CD4-positive, alpha-beta T cell treated with Interleukin-6 at 100 ng/mL for 8 hours (primary cell): ENCODE measurements at places on chromosomes 4 and X.

GRCh38 chr4:146179784-146180370 lies 4.4 kb downstream of the LSM6 start:
- DNase-seq: no peak

GRCh38 chrX:100695302-100695701 lies 36.6 kb downstream of the SYTL4 start:
- DNase-seq: no peak

DNA sequence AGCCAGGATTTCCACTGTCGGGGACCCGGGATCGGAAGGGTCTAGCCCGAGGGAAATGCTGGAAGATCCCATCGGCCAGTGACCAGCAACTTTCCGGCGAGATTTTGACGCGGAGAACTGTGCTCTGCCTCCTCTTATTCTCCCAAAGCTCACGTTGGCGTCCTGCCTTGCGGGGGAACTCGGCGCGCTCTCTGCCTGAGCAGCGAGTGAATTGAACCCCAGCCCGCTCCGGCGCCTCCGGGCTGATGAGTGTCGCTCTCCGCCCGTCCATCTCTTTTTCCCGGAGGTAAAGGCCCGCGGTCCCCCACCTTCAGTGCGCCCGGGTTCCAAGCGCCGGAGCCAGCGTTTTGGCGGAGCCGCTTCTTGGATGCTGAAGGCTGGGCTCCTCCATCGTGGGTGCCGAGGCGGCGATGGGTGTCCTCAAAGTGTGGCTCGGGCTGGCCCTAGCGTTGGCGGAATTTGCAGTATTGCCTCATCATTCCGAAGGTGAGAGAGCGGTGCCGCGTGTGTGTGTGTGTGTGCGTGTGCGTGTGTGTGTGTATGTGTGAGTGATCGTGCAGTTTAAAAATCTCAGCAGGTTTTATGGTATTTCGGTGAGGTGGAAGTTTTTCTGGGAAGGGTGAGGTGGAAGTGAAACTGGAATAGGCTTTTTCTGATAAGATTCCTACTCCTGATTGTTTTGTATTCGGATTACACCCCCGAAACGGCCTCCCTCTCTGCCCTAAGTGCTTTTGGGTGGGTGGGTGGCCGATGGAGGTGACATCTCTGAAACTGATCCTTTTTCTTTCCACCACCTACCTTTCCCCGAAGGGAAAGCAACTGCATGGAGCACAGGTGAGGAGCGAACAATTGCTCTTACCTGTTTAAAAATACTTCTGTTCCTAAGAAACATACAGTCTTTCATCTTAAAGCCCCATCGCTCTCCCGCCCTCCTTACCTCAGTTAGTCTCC lies 752 bp downstream of the FRAS1 start:
- no peak for DNase-seq

- DNase-seq: no peak
These were observed 1454.7 kb upstream of the IGFBP7 start for GRCh38 chr4:58564695-58565475.

- no peak for DNase-seq
These were observed 611.0 kb downstream of the NLGN4X start for GRCh38 chrX:5617666-5618065.

- DNase-seq: no peak
These were observed 1761.0 kb downstream of the STIM2 start for GRCh38 chr4:28621591-28621990.

- DNase-seq: no peak
These were observed 76.0 kb upstream of the GIMD1 start for GRCh38 chr4:106444557-106444956.

DNA sequence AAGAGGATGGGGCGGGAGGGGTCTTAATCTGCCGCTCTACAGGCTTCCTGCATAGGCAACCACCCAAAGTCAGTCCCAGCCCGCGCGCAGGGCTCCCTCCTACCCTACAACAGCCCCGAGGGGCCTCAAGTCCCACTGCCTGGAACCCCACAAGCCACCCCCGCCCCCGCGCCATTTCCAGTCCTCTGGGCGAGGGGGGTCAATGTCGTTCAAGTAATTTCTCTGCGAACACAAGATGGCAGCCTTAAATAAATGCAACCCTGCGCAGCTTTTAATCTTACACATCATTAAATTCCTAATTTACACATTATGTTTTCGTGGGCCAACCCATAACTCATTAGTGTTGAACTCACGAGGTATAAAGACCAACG lies 92.9 kb downstream of the BCOR start:
- no peak for DNase-seq

- DNase-seq: no peak
These were observed 25.8 kb upstream of the SEPTIN11 start for GRCh38 chr4:76923619-76924357.

DNA sequence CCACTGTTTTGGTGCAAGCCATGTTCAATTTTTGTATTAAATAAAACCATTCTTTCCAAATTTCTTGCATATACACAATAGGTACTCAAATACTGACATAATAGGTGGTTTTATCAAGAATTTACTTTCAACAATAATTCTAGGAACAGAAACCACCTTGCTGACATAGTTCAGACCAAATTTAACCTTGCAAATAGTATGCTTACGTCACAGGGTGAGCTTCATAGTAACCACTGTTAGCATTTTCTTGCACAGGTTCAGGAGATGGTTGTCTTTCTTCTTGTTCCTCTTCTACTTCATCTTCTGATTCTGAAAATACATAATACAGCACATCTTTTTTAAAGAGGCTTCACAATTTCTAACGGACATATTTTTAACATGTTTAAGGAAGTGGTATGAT lies 17.6 kb downstream of the G3BP2 start:
- DNase-seq: no peak

DNA sequence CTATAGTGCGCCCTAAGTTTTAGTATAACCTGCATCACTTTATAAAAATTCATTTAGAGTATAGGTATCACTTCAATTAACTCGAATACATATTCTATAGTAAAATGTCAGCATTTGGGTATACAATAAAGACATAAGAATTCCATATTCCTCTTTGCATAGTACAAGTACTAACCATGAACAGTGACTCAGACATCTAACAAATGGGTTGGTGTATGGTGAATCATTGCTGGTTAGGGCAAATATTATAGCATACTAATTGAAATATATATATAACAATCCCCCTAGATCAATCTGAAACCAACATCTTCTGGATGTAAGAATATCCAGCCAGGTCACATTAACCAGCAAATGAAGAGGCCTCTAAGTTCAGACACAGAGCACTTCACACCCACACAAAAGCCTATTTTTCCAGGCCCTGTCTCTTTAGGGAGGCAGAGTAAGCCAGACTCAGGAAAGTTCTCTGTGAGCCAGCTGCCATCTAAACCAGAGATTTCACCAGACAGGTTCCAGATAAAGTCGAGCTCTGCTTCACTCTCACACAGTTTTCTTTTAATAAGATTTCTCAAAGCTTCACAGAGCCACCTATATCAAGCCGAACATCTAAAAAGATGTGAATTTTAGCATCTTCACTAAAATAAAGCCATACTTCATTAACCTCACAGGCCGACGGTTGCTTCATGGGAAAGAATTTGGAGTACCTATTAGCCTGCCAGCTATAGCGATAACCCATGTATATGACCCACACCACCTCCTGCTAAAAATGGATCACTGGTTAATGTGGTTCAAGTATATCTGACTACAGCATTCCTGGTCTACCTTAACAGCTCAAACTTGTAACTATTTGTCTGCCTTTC lies 200.0 kb upstream of the FTHL17 start:
- no peak for DNase-seq

DNA sequence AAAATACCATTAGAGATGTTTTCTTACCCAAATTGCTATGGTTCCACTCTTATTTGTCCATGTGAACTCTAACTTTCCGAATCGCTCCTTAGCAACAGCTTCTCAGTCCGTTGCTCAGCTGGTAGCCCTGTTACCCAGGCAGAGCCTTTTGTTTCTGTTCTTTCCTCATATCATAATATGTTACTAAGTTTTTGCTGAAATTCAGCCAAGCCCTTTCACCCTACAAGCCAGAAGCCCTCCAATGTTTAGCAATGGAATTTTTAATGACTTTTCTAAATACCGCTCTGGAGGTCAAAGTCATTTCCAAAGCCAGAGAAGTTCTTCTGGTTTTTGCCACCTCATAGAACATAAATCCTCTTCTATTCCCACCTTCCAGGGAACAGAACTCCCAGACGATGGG lies 1029.5 kb downstream of the C4orf33 start:
- DNase-seq: no peak

DNA sequence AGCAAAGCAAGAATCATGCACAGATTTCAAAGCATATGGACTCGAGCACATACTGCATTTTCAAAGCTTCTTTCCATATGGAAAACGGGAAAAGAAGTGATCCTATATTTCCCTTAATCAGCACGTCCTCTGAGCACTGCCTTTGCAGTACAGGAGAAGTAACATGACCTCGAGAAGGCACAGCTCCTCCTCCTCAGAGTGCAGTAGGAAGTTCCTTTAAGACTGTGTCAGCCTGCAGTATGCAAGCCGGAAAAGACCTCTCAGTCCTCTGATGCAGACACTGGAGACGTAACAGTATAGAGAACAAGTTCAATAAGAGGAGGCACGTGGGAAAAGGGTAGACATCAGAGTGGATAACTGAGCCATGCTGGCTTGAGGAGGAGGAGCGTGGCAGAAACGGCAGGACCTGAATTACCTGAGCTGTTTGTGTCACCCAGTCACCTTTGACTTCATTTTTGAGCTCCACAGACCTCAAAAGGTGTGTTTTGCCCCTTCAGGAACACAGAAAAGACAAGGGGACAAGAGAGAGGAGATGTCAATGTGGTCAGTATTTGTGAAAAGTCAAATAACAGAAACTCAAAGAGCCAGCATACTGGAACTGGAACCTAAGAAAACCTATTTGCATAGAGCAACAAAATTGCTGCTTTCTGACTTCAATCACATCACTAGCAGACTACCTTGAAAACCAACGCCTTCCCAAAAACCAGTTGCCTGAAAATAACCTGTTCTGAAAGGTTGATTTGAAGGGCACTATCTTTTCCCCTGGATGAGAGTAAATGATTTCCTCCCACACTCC lies 20.8 kb downstream of the IRF2 start:
- DNase-seq: peak; percentile 61

DNA sequence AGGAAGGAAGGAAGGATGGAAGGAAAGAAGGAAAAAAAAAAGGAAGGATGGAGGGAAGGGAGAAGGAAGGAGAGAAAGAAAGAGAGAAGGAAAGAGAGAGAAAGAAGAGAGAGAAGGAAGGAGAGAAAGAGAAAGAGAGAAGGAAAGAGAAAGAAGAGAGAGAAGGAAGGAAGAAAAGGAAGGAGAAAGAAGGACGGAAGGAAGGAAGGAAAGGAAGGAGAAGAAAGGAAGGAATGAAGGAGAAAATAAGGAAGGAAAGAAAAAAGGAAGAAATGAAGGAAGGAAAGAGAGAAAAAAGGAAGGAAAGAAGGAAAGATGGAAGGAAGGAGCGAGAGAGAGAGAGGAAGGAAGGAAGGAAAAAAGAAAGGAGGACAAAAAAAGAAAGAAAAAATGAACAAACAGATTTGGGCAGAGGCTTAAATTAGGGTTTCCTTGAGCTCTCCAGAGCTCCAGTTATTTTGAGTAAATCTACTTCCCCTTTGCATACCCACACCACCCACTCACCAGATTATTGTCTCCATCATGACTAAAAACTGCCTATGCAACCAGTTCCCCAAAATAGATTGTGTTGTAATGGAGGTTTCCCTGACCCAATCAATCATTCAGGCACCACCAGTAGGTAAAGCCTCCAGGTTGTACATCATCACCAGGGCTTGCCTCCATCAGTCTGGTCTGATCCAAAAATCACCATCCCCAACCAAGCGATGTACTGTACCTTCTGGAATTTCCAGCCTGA lies 1722.9 kb upstream of the PCDH10 start:
- no peak for DNase-seq

- no peak for DNase-seq
These were observed 57.1 kb upstream of the EFHC2 start for GRCh38 chrX:44400588-44400987.

DNA sequence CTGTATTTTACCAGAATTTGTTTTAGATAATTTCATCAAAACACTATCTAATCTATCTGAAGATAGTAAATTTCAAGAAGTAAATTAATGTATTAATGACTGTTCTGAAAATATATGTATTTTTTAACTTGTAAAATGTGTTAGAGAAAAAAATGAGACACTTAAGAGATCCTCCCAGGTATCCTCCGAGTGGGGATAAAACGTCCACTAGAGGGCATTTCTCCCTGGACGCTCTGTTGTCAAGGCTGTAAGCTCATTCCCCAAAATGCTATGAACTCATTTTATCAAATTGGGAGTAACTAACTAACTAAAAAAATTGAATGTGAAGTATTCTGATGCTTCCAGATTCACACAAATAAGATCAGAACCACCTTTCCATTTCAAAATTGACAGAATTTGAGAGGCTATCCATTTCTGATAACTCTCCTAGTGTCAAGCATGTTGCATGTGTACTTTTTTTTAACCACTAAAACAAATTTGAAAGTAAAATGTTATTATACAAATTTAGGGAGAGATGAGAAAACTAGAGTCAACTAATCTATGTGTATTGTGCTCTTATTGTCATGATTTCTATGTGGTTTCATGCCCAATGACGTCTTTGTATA lies 337.3 kb upstream of the HS3ST1 start:
- no peak for DNase-seq

GRCh38 chrX:68372665-68373064 lies 60.6 kb downstream of the OPHN1 start:
- no peak for DNase-seq

DNA sequence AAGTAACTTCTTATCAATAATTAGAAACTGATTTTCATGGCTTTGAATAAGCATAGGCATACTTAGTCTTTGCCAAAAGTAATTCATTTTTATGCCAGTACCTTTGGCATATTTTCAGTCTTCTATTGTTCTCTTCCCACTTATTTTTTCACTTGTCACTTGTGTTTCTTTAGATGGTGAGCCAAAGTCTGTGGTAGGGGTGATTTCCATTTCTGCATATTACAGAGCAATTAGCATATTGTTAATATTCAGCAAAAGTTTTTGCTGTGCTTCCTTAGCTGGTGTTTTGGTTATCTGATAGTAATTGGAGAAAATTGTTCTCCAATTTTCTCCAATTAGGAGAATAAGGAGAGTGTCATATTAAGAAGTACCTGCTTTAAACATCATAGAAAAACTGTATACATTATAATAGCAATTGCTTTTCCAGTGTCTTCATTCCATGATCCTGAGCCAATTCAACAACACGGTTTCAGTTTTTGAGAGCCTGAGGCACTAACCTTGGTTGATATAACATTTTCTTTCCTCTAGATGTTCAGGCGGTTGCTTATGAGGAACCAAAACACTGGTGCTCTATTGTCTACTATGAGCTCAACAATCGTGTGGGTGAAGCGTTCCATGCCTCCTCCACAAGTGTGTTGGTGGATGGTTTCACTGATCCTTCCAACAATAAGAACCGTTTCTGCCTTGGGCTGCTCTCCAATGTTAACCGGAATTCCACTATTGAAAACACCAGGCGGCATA lies 64.7 kb downstream of the SMAD1 start:
- DNase-seq: no peak

GRCh38 chr4:81903212-81903611 lies 431.5 kb upstream of the RASGEF1B start:
- no peak for DNase-seq
